Activated CD4-positive, alpha-beta T cell treated with anti-CD3 and anti-CD28 coated beads, Interleukin-2, amount 50 U/mL, for 24 hours (primary cell): ENCODE measurements at places on chromosomes 3 and 15.

DNA sequence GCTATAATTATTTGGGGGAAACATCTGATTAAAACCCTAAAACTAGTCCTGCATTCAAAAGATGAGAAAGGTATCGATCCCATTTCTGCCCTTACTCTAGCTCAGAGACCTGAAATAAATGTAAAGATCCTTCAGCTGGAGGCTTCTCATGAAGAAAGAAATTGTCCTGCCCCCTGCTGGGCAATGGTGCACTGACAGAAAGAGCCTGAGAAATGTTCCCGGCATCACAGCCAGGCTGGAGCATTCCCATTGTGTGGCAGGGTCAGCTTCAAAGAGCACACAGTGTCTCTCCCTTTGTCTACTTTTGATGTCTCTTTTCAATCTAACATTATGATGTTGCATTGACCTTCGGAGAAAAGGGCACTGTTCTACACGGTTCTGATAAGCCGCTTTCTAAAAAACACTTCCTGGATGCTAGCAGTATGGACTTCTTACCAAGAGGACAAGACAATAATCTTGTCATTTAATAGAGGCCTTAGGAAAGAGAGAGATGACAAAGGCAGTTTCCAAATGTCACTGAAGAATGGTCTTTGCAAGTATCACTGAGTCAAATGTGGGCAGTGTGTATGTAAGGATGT is 287.5 kb downstream of the MAGI1 start:
- DNase-seq = no peak

GRCh38 chr3:190323246-190323626 is 990 bp upstream of the CLDN1 start:
- no peak for DNase-seq

DNA sequence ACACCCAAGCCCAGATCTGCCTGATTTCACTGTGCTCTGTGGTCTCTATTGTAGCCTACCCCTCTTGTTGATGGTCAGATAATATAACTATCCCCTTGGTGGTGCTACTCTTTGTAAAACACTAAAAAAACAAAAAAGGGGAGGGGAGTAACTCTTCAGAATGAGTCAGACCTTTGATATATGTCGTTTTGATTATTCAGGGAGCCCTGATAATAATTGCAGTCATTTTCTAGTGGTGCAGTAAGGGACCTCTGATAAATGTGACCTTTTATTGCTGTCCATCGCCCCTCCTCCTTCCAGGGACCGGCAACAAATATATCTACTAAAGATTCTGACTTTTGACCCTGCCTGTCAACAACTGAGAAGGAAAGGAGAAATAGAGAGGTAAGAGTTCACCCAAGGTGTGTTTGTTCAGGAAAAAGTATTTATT is 45.1 kb upstream of the MAGI1 start:
- DNase-seq = no peak

- DNase-seq = no peak
Observed at GRCh38 chr15:56891852-56892440, 26.5 kb upstream of the TCF12 start.

- no peak for DNase-seq
Observed at GRCh38 chr3:169508426-169508825, 155.1 kb downstream of the MECOM start.

GRCh38 chr3:96813820-96814650 is at the start of gene EPHA6:
EPHA6 (plus strand) TSS chr3:96814594.
- DNase-seq = no peak

DNA sequence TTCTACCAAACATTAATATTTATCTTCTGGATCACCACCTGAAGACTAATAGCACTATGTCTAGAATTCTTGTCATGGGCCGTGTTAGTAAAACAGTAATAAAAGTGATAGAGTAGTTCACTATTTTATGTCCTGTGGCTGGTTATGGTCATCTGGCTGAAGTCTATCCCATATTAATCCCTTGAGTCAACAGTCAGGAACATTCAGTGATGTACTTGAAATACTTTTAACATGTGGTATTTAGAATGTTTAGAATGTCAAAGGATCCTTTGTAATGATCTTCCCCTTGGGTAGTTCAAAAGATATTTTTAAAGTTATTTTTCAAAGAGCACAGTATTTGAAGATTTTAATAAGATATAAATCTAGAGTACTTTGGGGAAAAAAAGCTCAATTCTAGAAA is 117.0 kb downstream of the MBNL1 start:
- no peak for DNase-seq

GRCh38 chr3:32557640-32558352 is 12.9 kb downstream of the DYNC1LI1 start:
- DNase-seq = no peak

- no peak for DNase-seq
Observed at GRCh38 chr3:105274958-105275357, 91.8 kb upstream of the ALCAM start.

GRCh38 chr15:81410318-81410753 is 36.3 kb upstream of the TMC3 start:
- DNase-seq = no peak

DNA sequence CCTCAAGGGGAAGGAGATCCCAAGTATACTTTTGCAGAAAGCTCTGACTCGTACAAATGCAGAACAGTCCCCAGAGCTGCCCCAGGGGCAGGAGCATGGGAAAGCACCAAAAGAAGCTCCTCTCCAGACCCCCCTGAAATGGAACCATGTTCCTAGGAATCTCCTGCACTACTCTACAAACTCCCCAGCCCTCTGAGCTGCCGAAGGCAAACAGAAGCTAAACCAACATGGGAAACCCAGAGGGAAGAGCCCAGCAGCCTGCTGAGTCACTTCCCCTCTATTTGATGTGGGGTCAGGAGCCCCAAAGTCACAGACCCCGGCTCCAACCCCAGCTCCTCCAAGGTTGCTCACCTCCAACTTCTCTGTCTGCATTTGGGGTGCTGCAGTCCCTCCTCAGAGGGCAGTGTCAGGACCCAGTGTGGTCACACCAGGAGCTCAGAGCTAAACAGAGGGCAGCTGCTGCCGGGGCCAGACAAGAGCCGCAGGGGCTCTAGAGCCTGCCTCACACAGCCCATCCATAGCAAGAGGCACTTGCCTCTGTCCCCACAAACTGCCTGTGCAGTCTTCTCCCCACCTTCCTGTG is 3.8 kb upstream of the PLXNA1 start:
- no peak for DNase-seq

DNA sequence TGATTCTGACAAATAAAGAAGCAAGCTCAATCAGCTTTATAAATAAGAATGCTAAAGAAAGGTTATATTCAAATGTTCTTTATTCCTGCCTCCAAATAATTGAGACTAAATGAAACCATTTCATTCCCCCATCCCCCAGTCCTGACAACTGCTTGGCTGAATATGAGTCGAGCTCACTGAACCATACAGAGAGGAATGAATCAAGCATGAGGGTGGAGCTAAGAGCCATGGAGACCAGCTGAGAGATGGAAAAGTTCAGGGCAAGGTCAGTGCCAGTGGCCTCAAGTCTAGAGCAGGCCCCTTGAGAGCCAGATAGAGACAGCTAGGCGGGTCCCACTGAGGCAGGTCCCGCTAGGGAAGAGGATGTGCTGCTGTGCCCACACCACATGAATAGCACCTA is 188.7 kb upstream of the EIF1B start:
- DNase-seq = no peak

- DNase-seq = no peak
Observed at GRCh38 chr3:24136624-24137310, 191.7 kb downstream of the NR1D2 start.

DNA sequence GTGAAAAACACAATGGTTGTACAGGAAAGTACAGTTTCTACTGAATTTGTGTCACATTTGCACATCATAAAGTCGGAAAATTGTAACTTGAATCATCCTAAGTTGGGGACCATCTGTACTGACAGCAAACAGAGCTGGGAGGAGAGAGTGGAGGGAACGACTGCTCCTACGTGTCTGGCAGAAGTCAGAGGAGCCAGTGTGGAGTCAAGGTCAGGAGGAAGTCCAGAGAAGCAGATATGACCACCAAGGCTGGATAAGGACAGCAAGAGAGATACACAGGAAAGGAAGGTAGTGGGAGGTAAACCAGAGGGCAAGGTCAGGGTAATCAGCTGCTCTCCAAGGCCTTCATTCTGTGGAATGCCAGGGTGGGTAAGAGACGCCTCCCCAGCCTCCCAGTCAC is 2.7 kb upstream of the CILP start:
- no peak for DNase-seq

- DNase-seq = no peak
Observed at GRCh38 chr15:100123611-100124010, 218.2 kb downstream of the ADAMTS17 start.
